GM20000 (cell line): ENCODE measurements at places on chromosomes 5 and 9.

- no peak for DNase-seq
Measured at GRCh38 chr5:73311291-73312110, 137.1 kb downstream of the FOXD1 start.

DNA sequence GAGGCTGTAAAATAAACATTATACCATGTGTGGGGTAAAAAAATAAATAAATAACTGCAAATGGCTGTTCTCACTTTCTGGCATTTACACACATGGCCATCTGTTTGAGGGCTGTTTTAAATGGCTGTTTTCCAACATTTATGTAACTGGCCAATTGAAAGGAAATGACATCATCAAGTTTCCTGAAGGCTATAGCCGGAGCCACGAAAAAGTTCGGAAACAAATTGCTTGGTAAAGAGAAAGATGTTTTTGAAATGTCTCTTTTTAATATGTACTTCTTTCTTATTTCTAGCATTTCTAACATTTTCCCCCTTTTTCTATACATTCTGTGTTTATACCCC lies 95.4 kb upstream of the DAB2 start:
- DNase-seq: no peak

DNA sequence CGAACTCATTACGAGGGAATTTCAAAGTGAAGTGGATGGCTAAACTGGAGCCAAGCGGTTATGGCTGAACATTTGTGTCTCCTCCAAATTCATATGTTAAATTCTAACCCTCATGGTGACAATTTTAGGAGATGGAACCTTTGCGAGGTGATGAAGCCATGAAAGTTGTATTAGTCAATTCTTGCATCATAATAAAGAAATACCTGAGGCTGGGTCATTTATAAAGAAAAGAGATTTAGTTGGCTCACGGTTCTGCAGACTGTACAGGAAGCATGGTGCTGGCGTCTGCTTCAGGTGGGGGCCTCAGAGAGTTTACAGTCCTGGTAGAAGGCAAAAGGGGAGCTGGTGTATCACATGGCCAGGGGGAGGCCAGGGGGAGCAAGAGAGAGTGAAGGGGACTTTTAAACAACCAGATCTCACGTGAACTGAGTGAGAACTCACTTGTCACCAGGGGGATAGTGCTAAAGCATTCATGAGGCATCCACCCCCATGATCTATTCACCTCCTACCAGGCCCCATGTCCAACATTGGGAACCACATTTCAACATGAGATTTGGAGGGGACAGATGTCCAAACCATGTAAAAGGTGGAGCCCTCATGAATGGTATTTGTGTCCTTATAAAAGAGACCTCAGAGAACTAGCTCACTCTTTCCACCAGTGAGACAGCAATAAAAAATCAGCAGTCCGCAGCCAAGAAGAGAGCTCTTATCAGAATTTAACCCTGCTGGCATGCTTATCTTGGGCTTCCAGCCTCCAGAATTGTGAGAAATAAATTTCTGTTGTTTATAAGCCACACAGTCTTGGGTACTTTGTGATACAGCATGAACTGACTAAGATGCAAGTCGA lies 143.4 kb downstream of the MTRR start:
- no peak for DNase-seq

DNA sequence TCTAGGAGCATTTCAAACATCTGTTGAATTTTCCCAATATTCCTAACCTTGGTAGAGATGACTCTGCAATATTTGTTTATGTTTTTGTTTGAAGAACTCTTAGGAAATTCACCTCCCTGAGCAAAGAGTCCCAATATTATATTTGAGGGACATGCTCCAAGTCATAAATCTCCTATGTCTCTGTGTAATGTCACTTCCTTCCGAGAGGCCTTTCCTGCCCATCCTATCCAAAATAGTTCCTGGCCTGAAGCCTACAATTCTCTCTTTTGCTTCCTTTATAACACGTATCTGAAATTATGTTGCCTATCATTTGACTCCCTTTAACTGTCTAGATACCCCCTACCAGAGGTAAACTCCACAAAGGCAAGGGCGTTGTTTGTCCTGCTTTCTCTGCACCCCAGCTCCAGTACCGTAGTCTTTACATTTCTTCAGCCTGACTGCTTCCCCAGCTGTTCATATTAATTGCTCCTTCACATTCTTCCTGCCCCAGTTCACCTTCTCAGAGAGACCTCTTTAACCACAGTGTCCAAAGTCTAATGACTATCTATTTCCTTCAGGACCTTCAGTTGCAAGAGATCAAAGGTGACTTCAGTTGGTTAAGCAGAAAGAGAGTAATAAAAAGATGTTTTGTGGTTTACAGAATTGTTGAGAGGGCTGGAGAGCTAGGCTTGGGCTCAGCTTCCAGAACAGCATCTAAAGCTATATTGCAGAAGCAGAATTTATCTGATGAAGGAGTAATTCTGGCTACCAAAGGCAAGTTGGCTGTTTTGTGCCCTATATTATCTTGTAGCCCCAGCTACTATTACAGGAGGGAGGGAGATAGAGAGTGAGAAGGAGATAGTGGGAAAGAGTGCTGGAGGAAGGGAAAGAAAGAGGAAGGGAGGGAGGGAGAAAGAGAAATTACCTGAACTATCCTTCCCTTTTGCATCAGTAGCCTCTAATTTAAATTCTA lies 109.3 kb upstream of the TMEM161B start:
- no peak for DNase-seq

DNA sequence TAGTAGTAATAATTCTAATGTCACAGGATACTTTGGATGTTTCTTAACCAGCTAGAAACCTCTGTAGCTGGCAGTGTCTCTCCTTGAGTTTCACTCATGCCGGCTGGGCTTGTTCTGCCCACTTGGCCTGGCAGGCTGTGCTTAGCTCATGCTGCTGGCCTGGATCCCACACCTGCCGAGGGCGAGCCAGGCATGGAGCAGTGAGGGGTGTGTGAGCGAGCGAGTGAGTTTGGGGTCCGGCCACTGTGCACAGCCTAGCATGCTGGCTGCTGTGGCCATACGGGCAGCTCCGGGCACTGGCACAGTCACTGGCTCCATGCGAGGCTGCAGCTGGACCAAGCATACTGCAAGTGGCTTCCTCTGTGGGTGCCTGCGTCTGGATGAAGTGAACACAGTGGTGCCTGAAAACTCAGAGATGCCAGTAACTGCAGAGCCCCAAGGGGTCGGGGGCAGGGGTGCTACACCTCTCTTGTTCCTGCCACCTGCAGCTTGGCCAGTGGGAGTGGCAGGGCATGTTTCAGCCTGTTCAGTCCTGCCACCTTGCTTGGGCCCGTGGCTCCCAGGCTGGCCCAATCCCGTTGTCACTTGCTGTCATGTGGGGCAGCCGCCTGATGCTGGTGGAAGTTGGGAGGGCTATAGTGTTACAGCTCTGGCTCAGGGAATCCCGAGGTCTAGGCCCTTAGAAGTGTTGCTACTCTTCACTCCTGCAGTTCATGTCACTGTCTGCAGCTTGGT lies 9.9 kb downstream of the FSD1L start:
- no peak for DNase-seq

GRCh38 chr9:137308057-137308619 lies 6.1 kb upstream of the NRARP start:
- no peak for DNase-seq

- no peak for DNase-seq
Measured at GRCh38 chr5:2695200-2695891, 56.1 kb downstream of the IRX2 start.

DNA sequence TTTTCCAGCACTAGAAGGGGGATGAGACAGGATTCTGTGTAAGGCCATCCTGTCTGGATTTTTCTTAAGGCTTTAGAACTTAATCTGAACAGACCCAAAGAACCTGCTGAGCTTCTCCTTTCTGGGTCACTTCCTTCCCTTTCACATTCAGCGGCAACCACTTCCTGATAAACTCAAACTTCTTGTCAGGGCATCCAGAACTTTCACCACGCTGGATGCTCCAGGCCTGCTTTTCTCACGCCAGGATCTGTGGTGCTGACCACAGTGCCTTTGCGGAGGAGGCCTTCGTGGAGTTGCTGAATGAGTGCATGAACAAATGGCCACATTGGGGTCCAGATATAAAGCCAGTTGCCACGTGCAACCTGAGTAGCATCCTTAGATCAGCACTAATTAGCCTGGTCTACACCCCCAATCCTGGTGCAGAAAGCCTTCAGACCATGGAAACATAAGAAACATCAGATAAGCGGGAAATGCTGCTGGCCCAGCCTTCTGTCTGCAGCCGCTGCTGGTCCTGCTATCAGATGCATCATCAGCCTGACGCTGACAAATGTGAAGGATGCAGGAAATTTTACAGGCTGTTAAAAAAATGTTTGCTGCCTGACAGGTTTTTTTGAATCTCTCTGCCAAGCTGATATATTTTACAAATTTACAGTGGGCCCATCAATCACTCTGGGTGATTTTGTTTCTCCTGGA lies 75.3 kb upstream of the BARHL1 start:
- DNase-seq: no peak

DNA sequence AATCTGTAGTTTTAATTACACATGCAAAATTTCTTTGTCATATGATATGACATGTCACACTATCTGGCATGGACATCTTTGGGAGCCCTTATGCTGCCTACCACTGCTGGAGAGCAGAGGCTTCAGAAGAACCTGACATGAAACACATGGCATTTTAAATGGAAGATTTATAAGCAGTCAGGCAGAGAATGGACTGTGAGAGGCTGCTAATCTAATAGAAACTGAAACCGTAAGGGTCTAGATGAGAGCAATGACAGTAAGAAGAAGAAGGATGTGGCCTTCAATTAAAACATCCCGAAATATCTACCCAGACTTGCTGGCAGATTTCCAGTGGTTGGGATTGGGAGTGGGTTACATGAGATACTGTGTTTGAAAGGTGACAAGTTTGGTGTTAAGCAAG lies 149.8 kb downstream of the MACIR start:
- no peak for DNase-seq

- DNase-seq: no peak
Measured at GRCh38 chr9:21233258-21233657, 5.2 kb upstream of the IFNA17 start.

DNA sequence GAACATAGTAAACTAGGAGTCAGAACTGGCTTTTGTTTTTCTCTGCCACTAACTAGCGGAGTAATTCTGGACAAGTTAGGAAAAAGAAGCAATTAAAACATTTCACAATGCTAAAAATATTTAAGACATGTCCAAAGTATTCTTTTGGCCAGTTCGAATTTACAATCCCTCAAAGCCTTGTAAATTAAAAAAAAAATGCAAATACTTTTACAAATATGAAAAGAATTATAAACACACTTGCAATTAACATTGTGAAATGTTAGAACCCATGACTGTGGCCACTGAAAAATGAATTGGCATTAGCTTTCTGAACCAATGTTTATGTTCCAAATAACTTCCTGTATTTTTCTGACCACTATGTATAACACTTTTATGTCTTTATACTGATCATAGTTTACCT lies 2.2 kb downstream of the RAD1 start:
- no peak for DNase-seq

DNA sequence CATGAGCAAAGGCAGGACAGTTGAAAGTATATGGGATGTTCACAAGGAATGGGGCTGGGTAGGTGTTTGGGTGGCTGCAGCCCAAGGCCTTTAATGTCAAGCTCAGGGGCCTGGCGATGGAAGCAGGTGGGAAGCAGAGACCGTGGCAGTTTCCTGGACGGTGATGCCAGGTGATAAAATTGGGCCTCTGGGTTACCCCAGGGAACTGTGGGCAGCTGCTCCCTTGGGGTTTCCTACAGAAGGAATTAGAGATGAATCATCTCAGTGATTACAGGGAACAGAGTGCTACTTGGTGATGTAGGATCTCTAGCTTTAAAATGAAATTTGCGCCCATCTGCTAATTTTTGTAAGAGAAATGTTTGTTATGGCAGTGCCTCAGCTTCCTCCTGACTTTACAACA lies 39.2 kb downstream of the TSTD2 start:
- no peak for DNase-seq

GRCh38 chr5:155799308-155799707 lies 527.7 kb upstream of the SGCD start:
- DNase-seq: no peak

GRCh38 chr5:149439899-149440542 lies 60.9 kb upstream of the IL17B start:
- no peak for DNase-seq

- no peak for DNase-seq
Measured at GRCh38 chr9:92510747-92511146, 25.0 kb downstream of the ECM2 start.

- DNase-seq: no peak
Measured at GRCh38 chr5:83244516-83244915, 167.2 kb downstream of the XRCC4 start.

GRCh38 chr5:174610968-174611367 lies 113.4 kb upstream of the MSX2 start:
- DNase-seq: no peak

DNA sequence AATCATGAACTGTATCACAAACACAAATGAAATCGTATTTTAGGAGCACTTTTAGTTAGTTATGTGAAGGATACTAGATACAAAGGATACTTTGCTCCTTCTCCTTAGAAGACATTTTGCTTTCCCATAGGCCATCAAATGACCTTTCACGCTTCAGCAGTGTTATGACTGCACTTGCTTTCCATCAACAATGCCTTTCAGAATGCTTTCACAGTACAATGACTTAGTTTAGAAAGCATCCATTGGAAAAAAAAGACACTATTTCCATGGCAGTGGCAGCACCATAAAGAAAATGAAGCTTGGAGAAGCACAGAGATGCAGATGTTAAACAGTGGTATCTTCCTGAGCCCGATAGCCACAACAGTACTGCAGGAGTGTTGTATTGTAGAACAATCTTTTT lies 203.9 kb downstream of the PCSK1 start:
- no peak for DNase-seq

DNA sequence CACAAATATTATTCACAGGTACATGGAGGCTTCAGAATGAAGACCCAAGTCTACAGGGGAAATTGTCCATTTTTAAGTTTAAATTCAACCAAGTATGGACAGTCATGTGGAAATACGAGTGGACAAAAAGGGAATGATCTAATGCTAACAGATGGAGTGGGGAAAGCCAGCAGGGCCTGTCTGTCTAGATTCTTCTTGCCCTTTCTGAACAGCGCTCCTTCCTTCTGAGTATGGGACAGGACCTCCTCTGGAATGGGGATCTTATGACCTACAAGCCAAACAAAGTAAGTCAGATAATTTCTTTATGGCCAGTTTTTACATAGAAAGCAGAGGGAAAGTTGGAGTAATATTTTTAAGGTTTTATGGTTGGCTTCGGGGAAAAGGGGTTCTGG lies 119.8 kb upstream of the NEK6 start:
- DNase-seq: no peak

- no peak for DNase-seq
Measured at GRCh38 chr5:133225671-133226152, 173.9 kb downstream of the HSPA4 start.

- no peak for DNase-seq
Measured at GRCh38 chr9:93041108-93041802, 17.2 kb upstream of the SUSD3 start.

- DNase-seq: no peak
Measured at GRCh38 chr5:114237766-114238165, 124.1 kb upstream of the KCNN2 start.

DNA sequence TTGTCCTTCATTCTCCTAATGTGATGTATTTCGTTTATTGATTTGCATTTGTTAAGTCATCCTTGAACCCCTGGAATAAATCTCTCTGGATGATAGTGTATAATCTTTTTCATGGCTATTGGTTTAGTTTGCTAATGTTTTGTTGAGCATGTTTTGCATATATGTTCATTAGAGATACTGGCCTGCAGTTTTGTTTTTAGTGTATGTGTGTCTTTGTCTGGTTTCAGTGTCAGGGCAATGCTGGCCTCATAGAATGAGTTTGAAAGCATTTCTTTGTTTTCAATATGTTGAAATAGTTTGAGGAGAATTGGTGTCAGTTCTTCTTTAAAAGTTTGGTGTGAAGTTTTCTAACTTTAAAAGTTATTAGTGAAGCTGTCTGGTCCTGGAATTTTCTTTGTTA lies 149.6 kb upstream of the ATP10B start:
- DNase-seq: no peak

- DNase-seq: no peak
Measured at GRCh38 chr9:112556497-112557442, 70.1 kb downstream of the KIAA1958 start.
